ENCODE measurements at places on chromosomes 2 and 18. TPM values are rescaled to one million over a fixed set of nuclear protein-coding genes. Genes with fewer than 3 reads are reported as not detected.

DNA sequence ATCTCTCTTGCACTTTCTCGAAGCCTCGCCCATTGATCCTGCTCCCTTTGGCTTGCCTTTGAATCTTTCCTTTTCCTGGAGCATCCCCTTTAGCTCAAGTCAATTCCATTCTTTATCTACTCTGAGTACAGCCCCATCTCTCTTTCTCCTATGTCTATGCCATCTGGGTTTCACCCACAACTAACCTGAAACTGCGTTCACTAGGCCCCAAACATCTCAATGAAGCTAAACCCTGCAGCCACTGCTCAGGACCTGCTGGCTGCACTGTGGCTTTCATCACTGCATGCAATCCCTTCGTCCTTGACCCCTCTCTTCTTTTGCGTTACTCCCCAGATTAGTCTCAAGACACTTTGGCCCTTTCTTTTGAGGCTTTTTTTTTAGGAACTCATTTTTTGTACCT is 81.6 kb upstream of the CYRIA start:
- peaks cover 9% of the 10 kb centered on the region for H3K4me1 ChIP-seq
- no peak for DNase-seq
- H3K27me3 ChIP-seq, result peaks cover 8% of the 10 kb centered on the region
- H3K36me3 ChIP-seq, result no peaks in the 10 kb centered on the region
- no peak overlapping the region for H3K27ac ChIP-seq

Gene C2orf78
- not detected for total RNA-seq

- H3K36me3 ChIP-seq, result no peaks in the 10 kb centered on the region
- peaks cover 10% of the 10 kb centered on the region for H3K27me3 ChIP-seq
- no peak overlapping the region for H3K27ac ChIP-seq
- DNase-seq, result no peak
- H3K4me1 ChIP-seq, result no peaks in the 10 kb centered on the region
- no peak overlapping the region for H3K4me3 ChIP-seq
Observed at GRCh38 chr18:76314015-76314414, 181.0 kb downstream of the ZNF516 start.

DNA sequence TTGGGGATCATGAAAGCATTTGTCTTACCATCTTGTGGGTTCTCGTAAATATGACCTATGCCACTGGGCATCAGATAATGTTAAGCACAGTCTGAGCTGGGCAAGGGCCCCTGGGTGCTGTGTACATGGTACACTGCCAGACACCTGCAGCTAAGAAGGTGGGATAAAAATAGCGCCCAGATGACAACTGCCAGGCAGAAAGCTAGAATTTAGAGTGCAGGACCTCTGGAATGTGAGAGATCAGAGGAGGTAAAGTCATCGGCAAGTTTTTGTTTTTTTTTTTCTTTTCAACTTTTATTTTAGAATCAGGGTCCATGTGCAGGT is 53.8 kb upstream of the CYRIA start:
- no peak for DNase-seq
- no peak overlapping the region for H3K4me3 ChIP-seq
- no peaks in the 10 kb centered on the region for H3K4me1 ChIP-seq
- H3K36me3 ChIP-seq, result no peaks in the 10 kb centered on the region

Gene FRZB
- total RNA-seq, result not detected

DNA sequence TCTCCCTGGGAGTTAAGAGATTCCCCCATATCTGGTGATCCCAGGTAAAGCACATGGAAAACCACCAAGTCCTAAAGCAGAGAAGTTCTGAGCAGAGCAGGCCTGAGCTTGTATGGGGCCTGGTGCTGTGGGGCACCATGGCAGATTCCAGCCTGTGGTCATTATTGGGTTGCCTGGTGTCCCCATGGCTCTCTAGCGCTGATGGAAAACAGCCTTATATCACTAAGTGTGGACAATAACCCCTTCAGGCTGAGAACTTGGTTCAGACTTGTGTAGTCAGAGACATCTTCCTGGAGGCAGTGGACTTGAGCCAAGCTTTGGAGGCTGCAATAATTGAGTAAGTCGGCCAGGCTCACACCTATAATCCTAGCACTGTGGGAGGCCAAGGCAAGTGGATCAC is 96.8 kb downstream of the MCFD2 start:
- no peak overlapping the region for H3K27ac ChIP-seq
- H3K4me3 ChIP-seq, result no peak overlapping the region
- DNase-seq, result no peak
- H3K36me3 ChIP-seq, result no peaks in the 10 kb centered on the region
